Endothelial cell of umbilical vein (primary cell): ENCODE measurements at places on chromosomes 3 and 15. TPM values are rescaled to one million over a fixed set of nuclear protein-coding genes. Genes with fewer than 3 reads are reported as not detected.

Gene KLHL40
- not detected in 2 replicates for total RNA-seq

Gene SUSD5
- 15.3 and 18.8 TPM in 2 replicates for total RNA-seq

Gene ARPIN
- total RNA-seq, result 18.7 and 23.3 TPM in 2 replicates

Gene GCNT3
- not detected in 2 replicates for total RNA-seq

Gene MYRIP
- total RNA-seq, result 8.9 and 11.9 TPM in 2 replicates

Gene PLA2G4E
- total RNA-seq, result not detected in 2 replicates

Gene CADM2
- total RNA-seq, result not detected in 2 replicates

Gene EXD1
- total RNA-seq, result not detected in 2 replicates

Gene MAGEL2
- total RNA-seq, result not detected in 2 replicates

Gene SPPL2A
- 80.1 and 88.7 TPM in 2 replicates for total RNA-seq

DNA sequence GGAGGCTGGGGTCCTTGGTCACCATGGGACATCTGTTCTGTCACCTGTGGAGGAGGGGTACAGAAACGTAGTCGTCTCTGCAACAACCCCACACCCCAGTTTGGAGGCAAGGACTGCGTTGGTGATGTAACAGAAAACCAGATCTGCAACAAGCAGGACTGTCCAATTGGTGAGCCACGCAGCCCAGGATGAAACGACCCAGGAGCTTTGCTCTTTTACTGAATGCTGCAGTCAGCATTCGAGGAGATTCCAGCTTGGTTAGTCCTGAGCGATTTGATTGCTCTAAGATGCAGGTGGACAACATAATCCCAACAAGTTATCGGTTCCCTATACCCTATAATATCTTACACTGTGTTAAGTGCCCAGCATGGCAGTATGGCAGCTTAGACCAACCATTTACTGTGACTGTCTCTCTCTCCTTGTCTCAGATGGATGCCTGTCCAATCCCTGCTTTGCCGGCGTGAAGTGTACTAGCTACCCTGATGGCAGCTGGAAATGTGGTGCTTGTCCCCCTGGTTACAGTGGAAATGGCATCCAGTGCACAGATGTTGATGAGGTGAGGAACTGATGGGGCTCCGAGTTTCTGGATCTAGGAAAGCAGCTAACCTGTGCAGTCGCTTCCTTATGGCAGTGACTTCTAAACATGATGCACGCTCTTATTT is 7.8 kb downstream of the THBS1 start:
- H3K4me1 ChIP-seq, result peaks cover 19% of the 10 kb centered on the region
- peak; percentile 66 for DNase-seq
- H3K4me3 ChIP-seq, result peak overlapping the region; percentile 98
- peaks cover 69% of the 10 kb centered on the region for H3K36me3 ChIP-seq

DNA sequence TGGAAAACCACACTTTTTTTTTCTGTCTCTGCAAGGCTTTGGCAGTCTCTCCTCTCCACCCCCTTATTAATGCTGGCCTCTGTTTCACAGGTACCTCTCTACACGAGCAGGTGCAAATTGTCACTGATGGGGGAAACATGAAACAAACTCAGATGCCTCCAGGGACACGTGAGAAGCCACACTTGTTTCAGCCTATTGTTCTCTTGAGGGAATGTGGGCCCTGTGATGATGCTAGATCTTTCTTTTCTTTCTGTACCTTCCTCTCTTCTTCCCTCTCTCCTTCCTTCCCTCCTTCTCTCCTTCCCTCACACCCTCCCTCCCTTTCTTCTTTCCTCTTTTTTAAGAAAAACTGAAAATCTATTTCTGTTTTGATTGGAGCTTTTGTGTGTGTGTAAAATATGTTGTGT is 5.7 kb upstream of the BLM start:
- H3K4me3 ChIP-seq, result no peak overlapping the region
- H3K36me3 ChIP-seq, result no peaks in the 10 kb centered on the region
- H3K4me1 ChIP-seq, result peaks cover 4% of the 10 kb centered on the region
- H3K27me3 ChIP-seq, result no peaks in the 10 kb centered on the region
- no peak for DNase-seq

GRCh38 chr3:188240189-188240981 is 86.4 kb downstream of the LPP start:
- peaks cover 4% of the 10 kb centered on the region for H3K4me1 ChIP-seq
- no peak overlapping the region for H3K4me3 ChIP-seq
- H3K27ac ChIP-seq, result no peak overlapping the region
- H3K36me3 ChIP-seq, result peaks cover 3% of the 10 kb centered on the region

- H3K4me3 ChIP-seq, result no peak overlapping the region
- no peaks in the 10 kb centered on the region for H3K27me3 ChIP-seq
- no peaks in the 10 kb centered on the region for H3K36me3 ChIP-seq
- H3K4me1 ChIP-seq, result peaks cover 35% of the 10 kb centered on the region
Observed at GRCh38 chr15:71294911-71295602, 179.8 kb downstream of the THSD4 start.

GRCh38 chr3:157499342-157499963 is 3.8 kb downstream of the VEPH1 start:
- no peaks in the 10 kb centered on the region for H3K36me3 ChIP-seq
- no peak overlapping the region for H3K27ac ChIP-seq
- no peak overlapping the region for H3K4me3 ChIP-seq
- H3K27me3 ChIP-seq, result no peaks in the 10 kb centered on the region
- H3K4me1 ChIP-seq, result peaks cover 9% of the 10 kb centered on the region
- DNase-seq, result peak; percentile 39

DNA sequence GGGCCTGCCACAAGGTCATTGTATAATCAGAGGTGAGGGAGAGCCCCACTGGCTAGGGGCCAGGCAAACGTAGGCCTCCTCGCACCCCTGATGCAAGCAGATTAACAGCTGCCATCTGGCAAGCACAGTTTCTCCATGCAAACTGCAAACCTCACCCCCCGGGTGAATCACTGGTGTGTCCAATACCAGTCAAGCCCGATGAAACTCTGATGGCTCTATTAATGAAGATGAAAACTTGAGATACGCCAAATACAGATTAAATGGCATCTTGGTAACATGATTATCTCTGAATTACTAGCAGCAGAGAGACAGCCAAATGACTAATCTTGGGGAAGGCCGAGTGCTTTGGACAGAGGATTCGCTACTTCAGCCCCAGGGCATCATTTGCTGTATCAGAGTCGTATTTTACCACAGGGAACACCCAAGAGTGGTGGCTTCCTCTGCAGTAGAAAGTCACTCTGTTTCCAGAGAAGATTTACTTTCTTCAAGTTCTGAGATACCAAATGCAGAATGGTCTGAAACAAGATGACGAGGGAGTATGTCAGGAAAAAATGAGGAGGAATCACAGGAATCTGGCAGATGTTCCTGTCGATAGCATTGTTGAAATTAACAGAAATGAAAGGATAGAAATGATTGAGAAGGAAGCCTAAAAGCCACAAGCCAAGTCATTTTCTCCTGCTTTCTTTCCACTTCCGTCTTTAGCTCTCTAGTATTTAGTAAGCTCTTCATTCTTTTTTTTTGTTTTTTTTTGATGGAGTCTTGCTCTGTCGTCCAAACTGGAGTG is 96.2 kb upstream of the NR2F2 start:
- H3K36me3 ChIP-seq, result no peaks in the 10 kb centered on the region
- no peaks in the 10 kb centered on the region for H3K27me3 ChIP-seq
- peaks cover 15% of the 10 kb centered on the region for H3K4me1 ChIP-seq
- no peak for DNase-seq
- H3K27ac ChIP-seq, result no peak overlapping the region

DNA sequence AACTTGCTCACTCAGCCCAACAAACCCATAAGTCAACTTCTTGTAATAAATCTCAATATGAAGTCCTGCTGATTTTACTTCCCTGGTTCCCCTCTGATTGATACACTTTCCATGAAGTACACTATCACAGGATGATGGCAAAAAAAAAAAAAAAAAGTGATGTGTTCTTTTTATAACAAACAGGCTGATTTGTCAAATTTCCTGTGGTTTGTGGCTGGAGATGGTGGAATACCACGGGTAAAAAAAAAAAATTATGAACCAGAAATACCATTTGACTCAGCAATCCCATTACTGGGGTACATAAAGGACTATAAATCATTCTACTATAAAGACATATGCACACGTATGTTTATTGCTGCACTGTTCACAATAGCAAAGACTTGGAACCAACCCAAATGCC is 10.7 kb upstream of the SERPINI2 start:
- DNase-seq, result no peak
- H3K27ac ChIP-seq, result no peak overlapping the region
- H3K36me3 ChIP-seq, result no peaks in the 10 kb centered on the region

DNA sequence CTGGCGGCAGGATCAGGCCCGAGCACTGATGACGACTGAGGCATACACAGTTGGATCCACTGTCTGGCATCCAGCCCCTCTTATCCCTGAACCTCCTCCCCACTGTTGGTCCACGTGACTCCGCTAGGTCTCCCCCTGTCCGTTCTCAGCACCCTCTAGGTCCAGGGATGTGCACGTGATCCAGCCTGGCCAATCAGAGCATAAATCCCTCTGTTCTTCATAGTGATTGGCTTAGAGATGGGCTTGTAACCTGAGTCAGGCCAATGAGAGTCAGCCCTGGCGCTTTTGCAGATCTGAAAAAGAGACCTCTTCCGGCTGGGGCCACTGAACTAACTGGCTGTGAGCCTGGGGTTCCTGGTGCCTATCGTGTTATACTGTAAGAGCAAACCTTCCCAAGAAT is 20.5 kb upstream of the IQSEC1 start:
- H3K4me3 ChIP-seq, result no peak overlapping the region
- no peak overlapping the region for H3K27ac ChIP-seq
- DNase-seq, result no peak
- no peaks in the 10 kb centered on the region for H3K4me1 ChIP-seq

DNA sequence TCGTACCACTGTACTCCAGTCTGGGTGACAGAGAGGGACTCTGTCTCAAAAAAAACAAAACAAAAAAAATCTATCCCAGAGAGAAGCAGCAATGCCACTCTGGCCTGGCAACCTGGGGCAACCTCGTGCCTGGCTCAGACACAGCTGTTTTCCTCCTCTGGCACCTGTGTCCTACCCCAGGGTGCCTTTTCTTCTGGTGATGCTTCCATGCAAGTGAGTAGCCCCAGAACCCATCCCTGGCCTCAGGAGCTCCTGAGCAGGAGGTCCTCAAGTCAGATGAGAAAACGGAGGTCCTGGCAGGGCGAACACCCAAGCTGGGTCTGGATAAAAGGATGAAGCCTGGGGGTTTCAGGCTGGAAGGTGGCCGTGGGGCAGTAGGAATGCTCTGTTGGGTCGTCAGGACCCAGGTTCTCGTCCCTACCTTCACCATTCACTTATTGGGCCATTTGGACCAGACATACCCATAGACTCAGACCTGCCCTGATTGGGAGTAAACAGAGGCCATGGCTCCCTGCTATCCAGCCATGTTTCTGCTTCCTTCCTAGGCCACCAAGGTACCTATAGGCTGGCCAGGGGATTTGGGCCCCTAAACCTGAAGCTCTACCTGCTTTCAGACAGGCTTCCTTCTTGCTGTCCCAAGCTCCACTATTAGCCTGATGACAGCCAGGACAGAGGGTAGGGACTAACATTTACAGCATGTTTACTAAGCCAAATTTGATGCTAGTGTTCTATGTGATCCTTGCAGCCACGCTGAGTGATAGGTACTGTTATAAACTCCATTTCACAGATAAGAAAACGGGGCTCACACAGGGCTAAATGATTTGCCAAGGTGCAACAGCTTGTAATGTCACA is 102.2 kb downstream of the DAPK2 start:
- peaks cover 18% of the 10 kb centered on the region for H3K4me1 ChIP-seq
- no peaks in the 10 kb centered on the region for H3K36me3 ChIP-seq
- DNase-seq, result no peak
- H3K27ac ChIP-seq, result no peak overlapping the region
- H3K4me3 ChIP-seq, result no peak overlapping the region

GRCh38 chr3:191123946-191124345 is 75.1 kb upstream of the OSTN start:
- peaks cover 1% of the 10 kb centered on the region for H3K27me3 ChIP-seq
- H3K4me3 ChIP-seq, result no peak overlapping the region
- no peak overlapping the region for H3K27ac ChIP-seq
- no peaks in the 10 kb centered on the region for H3K36me3 ChIP-seq

GRCh38 chr15:98408231-98408630 is 240.1 kb upstream of the IGF1R start:
- no peak overlapping the region for H3K27ac ChIP-seq
- H3K4me1 ChIP-seq, result no peaks in the 10 kb centered on the region
- H3K4me3 ChIP-seq, result no peak overlapping the region
- H3K36me3 ChIP-seq, result no peaks in the 10 kb centered on the region
- no peaks in the 10 kb centered on the region for H3K27me3 ChIP-seq

DNA sequence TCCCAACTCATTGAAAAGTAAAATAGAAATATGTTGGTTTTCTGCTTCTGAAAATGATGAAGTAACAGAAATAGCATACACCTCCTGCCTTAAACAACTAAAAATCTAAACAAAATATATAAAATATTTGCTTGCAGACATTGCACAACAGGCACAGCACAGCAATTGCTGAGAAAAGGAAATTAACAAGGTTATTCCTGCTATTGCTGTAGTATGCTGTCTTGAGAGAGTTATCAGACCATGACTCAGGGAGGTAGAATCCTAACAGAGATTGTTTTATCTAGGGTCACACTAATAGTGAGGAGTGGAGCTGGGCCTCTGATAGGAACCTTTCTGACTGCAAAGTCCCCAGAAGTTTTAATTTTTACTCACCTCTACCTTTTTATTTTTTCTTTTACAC is 72.6 kb downstream of the ZBTB20 start:
- no peak overlapping the region for H3K27ac ChIP-seq
- H3K36me3 ChIP-seq, result no peaks in the 10 kb centered on the region
- no peaks in the 10 kb centered on the region for H3K27me3 ChIP-seq
- DNase-seq, result no peak
- no peak overlapping the region for H3K4me3 ChIP-seq
- H3K4me1 ChIP-seq, result peaks cover 26% of the 10 kb centered on the region
